ENCODE measurements at places on chromosomes 4 and X.
A peak's percentile ranks its signal among the peaks of the same experiment; 100 is the strongest.

- DNase-seq: no peak
Observed at GRCh38 chr4:154927126-154927680, 146.1 kb downstream of the RBM46 start.

GRCh38 chrX:21658746-21659145, 616 bp upstream of the KLHL34 start:
- no peak for DNase-seq

GRCh38 chr4:128341634-128342033, 54.0 kb upstream of the PGRMC2 start:
- no peak for DNase-seq

DNA sequence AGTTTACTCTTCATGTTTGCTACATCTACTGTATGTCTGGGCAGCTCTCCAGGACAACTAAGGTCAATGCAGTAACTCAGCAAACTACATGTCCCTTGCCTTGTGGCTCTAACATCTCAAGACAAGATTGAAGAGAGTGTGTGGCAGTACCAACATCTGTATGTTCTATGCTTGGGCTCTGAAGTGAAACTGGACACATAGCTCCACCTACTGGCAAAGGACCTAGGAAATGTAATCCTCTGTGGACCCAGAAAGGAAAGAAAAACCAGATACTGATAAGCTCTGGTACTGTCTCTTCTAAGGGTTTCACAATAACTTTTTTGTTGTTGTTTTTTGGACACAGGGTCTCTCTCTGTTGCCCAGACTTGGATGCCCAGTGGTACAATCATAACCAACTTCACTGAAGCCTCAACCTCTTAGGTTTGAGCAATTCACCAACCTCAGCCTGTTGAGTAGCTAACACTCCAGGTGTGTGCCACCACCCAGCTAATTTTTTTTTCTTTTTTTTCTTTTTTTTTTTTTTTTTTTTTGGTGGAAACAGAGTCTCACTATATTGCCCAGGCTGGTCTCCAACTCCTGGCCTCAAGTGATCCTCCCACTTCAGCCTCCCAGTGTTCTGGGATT, 64.1 kb downstream of the QDPR start:
- DNase-seq: peak; percentile 48

GRCh38 chrX:73448379-73448778, 1.5 kb downstream of the CDX4 start:
- no peak for DNase-seq

GRCh38 chrX:138026211-138026610, 460.3 kb downstream of the ZIC3 start:
- DNase-seq: no peak

DNA sequence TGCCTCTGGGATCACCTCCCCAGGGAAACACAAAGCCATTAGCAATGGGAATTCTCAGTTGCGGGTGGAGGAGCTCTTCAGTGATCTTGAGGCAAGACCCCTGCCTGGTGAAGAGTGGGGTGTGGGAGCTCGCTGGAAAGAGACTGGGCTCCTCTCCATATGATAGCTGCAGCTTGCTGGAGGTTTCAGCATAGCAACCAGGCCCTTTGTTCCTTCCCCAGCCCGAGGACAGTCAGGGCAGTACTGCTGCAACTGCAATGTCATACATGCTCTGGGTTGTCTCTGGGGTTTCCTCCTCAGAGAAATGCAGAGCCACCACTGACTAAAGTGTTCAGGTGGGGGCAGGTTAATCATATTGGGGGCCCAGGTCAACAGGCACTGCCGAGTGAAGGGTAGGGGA, 81.3 kb downstream of the ARHGAP24 start:
- DNase-seq: no peak

DNA sequence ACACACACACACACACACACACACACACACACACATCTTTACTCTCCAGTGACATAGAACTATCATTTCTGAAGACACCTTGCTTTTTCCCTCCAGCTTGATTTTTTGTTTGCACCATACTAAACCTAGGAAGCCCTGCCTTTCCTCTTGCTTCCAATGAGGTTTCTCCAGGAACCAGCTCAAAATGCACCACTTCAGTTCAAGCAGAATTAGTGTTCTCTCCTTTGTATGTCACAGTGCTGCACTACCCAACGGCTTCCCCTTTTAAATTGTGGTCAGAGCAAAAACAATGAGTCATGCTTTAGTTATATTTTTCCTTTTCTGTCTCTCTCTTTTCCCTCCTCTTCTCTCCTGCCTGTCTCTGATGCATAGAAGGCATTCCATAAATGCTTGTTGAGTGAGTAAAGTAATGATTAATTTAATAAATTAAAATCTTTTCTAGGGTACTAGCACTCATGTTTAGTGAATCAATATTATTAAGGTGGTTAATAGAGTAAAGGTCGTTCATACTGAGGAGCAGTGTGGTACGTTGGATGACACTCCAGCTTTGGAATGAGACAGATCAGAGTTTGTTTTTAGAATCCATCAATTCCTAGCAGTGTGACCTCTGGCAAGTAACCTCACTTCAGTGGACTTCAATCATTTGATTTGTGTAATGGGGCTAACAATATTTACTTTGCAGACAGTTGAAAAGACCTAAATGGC, 5.9 kb downstream of the RTL3 start:
- DNase-seq: peak; percentile 62

- DNase-seq: no peak
Observed at GRCh38 chr4:30726090-30726675, 6.0 kb downstream of the PCDH7 start.

DNA sequence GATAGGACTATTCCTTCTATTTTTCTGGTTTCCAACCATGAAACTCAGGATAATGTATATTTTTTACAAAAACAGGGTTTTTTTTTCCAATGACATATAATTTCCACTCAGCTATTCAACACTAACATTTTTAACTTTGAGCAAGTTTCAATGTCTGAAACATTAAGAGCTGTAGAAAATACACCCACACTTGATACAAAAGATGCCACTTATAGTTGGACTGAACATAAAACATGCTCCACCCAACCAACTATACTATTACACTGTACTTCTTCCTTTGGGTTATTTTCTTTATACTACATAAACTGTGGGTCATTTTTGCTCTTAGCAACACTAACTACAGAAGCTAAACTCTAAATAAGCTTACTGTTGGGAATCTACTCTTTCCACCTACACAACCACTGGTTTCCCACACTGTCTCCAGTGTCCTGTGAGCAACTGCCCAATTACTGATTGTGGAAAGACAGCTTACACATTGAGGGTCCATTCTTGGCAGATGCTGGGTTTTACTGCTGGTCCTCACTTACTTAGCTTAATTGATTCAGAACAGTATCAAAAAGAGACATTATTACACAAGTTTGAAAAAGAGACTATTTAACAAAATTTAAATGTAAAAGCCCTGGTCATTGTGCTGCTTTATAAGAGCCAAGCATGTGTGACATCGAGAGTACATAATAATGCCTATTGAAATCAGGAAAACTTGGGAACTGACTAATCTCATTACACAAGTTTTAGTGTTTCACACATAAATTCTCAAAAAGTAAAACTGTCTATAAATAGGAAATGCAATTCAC, 6.3 kb downstream of the AMMECR1 start:
- DNase-seq: no peak

GRCh38 chrX:21503593-21503992, 129.4 kb downstream of the CNKSR2 start:
- no peak for DNase-seq

- DNase-seq: peak; percentile 92
Observed at GRCh38 chr4:102439236-102439614, 61.9 kb upstream of the NFKB1 start.

GRCh38 chr4:139774759-139775487, 109.3 kb downstream of the MGST2 start:
- DNase-seq: no peak

- DNase-seq: no peak
Observed at GRCh38 chr4:39235696-39236095, 53.4 kb downstream of the WDR19 start.

- DNase-seq: peak; percentile 51
Observed at GRCh38 chr4:5710961-5711478, at the start of gene EVC. Gene EVC (plus strand): TSS chr4:5711201. CDS start chr4:5711381, 180 bp downstream.

GRCh38 chr4:20015636-20016224, 236.0 kb upstream of the SLIT2 start:
- DNase-seq: no peak

GRCh38 chrX:118231464-118231863, 114.4 kb upstream of the WDR44 start:
- DNase-seq: no peak

GRCh38 chr4:64781737-64782326, 372.6 kb upstream of the TECRL start:
- DNase-seq: peak; percentile 3

DNA sequence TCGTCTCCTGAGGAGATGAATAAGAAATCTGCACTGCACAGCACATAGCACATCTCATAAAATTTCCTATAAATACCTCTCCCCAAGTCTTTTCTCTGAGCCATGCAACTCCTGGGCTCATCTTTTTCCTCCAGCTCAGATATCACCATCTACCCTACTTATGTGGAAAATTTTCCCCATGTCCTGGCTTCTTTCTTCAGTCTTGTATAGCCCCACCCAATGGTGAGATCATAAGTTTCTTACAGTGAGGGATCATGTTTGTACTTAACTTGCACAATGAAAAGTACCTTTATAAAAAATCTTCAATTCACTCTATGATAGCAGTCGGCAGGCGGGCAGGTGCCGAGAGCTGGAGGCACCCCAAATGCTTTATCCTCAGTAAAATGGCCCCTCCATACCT, 198.6 kb upstream of the S100G start:
- DNase-seq: no peak

All from fibroblast of skin of left biceps (primary cell).